ENCODE measurements at places on chromosomes 2 and 18.

DNA sequence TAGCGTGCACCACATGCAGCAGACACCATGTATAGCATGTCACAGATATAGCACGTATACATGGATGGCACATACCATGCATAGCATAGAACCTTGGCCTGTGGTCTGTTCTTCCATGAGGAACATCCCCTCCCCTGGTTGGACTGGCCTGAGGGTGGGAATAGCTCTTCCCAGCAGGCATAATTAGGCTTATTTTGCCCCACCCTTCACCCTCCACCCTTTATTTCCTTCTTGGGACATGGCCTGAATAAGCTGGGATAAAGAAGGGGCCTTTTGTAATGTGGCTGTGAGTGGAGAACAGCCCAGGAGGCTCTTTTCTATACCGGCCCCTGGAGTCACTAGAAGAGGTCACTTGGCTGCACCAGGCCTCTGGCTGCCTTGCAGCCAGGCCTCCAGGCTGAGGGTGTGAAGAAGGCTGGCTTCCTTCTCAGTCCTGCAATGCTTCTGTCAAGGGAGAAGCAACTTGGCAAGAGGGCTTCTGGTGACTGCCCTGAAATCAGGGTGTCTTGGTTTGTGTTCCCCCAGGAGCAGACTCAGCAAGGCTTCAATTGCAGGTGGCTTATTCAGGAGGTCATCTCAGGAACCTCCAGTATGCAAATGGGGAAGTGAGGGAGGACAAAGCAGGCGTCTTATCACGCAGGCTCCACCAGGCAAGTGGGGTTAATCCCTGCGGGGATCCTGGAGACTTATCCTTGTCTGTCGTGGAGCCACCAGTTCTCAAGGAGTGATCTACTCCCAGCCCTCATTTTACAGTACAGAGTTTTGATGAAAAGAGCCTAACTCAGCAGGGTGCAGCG is 68.2 kb downstream of the HS6ST1 start:
- no peak for DNase-seq

- no peak for DNase-seq
Measured at GRCh38 chr2:9384521-9384920, 38.8 kb downstream of the ITGB1BP1 start.

- DNase-seq = no peak
Measured at GRCh38 chr2:96839293-96839874, 4.4 kb downstream of the ANKRD23 start.

DNA sequence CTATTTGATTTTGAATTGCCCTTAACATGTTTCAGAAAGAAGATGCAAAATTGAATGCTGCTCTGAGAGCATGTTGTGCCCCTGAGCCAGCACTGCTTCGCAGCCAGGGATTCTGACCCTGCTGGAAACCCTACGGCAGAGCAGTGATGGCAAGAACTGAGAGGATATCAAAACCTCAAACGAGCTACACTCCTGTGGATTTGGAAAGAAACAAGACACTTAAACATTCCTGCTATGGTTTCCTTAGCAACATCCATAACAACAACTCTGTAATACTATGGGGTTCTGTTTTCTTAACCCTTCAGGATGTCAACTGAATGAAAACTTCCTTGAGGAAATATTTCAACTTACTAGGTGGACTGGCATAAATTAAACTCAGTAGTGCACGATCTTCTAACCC is 649.1 kb downstream of the NYAP2 start:
- peak; percentile 84 for DNase-seq

GRCh38 chr2:170369894-170370293 is 191.9 kb downstream of the MYO3B start:
- DNase-seq = peak; percentile 7

DNA sequence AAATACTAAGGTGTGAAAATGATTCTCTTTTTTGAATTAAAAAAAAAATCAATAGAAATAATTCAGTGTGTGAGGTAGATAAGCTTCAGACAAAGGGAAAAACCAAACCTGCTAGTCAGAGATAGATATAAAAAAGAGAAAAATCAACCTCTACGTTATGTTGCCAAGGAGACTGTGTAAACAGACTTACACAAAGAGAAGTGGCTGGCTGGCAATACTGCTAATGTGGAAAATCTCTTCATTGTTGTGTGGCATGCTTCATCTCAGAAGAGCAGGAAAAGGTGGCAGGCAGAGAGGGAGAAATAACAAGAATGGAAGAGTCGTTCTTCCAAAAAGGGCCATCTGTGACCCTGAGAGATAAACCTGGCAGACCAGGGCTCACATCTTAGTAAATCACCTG is 200.8 kb downstream of the SLC8A1 start:
- no peak for DNase-seq

GRCh38 chr2:168456521-168457189 is 583 bp downstream of the CERS6 start:
- DNase-seq = no peak

GRCh38 chr2:44936275-44936674 is 5.2 kb upstream of the SIX3 start:
- DNase-seq = no peak

- no peak for DNase-seq
Measured at GRCh38 chr2:118449401-118449800, 361.1 kb downstream of the INSIG2 start.

GRCh38 chr2:195706161-195706900 is 49.3 kb downstream of the SLC39A10 start:
- DNase-seq = peak; percentile 40

GRCh38 chr2:190318514-190318913 is 1.1 kb downstream of the HIBCH start:
- DNase-seq = no peak

DNA sequence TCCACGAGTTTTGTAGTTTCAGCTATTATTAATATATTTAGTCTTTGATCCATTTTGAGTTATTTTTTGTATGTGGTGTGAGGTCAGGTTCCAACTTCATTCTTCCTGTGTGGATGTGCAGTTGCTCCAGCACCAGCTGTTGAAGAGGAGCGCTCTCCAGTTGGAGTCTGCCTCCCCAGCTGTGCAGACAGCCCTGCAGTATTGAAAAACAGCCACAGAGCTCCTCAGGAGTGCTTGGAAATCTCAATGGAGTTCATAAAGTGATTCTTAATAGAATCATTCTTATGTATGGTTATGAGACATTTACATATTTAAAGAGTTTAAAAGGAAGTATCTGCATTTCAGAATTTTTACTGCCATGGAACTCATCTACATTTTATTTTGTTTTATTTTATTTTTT is 17.3 kb downstream of the DGKD start:
- DNase-seq = peak; percentile 73

DNA sequence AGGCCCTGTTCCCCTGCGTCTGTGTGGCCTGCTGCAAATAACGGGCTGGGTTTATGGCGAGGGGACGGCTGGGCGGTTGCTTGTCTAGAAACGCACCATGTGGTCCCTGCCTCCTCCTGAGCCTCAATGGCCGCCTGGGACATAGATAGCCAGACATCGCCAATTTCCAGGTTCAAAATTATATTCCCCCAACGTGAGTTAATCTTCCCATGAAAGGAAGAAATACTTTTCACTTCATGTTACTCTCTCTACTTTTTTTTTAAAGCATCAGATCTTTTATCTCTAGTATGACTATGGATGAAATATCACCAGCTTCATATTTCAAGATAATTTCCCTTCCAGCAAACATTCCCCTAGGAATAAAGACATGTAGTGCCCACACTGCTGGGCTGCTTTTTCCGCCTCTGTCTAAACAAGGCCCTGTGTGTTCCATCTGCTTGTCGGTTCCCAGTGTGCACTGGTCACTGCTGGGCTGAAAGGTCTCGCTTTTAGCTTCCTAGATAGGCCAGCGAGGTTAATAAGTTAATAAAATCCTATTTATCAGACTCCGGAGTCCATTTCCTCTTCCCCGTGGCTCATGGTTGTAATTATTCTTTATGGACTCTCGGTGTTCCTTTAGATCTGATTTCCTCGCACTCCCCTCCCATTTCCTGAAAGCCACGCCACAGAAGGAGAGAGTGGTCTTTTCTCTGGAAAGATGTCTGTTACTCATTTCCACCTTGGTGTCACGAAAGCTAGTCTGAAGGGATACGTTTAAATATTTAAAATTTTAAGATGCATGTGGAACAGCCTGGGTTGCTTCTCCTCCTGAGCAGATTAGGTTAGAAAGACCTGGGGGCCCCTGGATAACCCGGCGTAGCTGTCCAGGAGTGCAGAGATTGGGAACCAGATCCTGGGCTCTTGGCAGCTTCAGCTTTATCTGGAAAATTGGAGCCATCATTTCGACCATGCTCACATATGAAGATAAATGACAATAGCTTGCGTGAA is 196.6 kb upstream of the COPS8 start:
- DNase-seq = no peak

DNA sequence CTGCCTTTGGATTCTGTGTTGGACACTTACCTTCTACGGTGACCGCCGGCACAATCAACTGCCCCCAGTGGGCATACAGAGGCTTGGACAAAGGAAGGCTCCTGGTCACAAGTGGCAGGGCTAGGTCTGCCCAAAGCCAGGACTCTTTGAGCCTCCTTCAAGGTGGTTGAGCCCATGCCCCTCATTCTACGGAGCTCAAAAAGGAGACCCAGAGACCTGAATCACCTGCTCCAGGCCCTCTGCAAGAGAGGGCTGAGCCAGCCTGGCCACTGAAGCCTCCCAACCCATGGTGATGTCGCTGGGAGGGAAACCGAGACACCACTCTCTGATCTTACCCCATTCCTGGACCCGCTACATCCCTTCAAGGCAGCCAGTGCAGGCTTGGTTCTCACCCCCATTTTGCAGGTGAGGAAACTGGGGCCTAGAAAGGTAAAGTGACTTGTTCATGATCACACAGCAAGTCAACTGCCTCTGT is 87.9 kb downstream of the INHBB start:
- no peak for DNase-seq

DNA sequence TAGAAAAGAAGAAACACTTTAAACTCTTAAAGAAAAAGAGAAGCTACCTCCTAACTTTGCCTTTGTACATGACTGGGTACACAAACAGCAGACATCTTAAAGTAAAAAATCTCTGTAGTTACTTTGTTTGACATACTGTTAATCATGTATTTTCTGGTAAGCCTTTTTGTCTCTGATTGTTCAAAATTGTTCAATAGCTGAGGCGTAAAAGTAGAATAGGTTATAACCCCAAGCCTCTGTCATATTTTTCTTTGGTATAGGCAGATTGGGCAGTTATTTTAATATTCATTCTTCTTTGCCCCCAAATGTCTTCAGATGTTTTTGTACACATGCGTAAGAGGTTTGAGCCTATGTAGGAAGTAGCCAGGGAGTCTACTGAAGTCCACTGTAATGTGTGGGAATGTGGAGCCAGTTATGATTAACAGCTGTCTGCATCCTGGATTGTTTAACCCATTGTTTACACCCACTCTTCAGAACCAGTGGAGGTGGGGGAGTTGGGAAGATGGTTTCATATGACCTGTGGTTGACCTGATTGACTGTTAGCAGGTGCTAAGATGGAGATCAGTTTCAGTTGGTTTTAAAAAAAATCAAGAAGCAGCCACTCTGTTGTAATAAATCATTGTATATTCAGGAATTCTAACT is 150.5 kb downstream of the TANC1 start:
- peak; percentile 74 for DNase-seq

- DNase-seq = no peak
Measured at GRCh38 chr2:47092465-47092864, 62.6 kb downstream of the STPG4 start.

DNA sequence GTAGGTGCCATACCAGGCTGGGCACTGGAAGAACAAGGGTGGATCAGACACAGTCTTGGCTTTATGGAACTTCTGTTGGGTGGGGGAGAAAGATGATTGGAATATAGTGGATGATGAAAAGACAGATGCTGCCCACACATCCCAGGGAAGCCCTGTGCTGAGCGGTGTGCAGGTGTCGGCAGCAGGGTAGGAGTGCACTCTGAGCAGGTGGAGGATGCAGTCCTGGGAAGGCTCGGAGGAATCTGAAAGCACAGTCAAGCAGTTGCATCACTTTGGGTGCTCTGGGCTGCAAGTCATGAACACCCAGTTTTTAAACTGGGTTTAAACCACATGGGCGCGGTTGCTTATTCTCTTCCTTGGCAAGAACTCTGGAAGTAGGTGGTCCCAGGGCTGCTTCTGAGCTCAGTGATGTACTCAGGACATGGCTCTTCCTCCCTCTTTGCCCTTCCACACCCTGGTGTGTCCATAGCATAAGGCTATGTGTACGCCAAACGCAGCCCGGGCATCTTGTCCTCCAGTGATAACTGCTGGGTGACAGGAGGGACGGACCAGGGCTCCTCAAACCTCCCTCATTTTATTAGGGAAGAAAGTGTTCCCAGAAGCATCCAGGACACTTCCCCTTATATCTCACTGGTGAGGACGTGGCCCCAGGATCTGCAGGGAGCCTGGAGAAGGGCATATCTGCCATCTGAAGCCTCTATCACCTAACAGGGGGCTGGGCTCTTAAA is 84.0 kb downstream of the SH3RF3 start:
- DNase-seq = no peak

- no peak for DNase-seq
Measured at GRCh38 chr18:75173738-75174137, 35.2 kb downstream of the PTGR3 start.

DNA sequence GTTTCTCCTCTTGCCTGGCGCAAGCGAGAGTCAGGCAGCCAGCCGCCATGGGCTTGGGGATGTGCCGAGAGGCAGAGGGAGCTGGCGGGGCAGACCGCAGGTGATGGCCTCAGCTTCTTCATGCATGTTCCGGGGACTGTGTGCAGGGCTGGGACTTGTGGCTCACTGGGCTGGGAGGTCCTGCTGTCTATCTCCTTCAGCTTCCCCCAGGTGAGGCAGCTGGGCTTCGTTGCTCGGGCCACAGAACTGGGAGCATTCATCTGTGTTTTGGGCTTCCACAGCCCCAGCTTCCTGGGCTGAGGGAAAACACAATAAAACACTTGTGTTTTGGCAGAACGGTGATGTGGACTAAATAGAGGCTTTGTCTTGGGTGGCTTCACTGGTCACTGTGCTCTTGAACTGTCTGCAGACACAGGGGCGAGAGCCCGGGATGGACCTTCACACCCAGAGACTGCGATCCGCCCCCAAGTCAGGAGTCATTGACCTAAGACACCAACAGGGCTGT is 93.5 kb downstream of the DYSF start:
- no peak for DNase-seq

GRCh38 chr2:44707945-44708660 is 233.4 kb upstream of the SIX3 start:
- no peak for DNase-seq

DNA sequence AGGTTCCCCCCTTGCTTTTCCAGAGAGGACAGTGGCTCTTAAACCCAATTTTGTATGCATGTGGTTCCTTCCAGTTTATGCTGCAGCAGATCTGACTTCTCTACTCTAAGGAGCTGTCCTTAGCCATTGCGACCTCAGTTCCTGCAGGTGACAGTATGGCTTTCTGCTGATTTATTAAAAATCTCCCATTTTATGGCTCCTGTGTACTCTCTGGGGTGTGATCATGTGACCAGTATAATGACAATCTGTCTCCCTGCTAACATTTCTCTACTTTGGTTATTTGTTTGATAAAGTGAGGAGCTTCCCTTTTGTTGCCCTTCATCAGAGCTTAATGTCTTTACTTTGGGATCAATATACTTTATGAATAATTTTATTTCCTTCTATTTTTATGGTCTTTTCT is 148.7 kb upstream of the VRK2 start:
- no peak for DNase-seq

- DNase-seq = peak; percentile 72
Measured at GRCh38 chr2:29627279-29627711, 294.1 kb downstream of the ALK start.

Measured in LHCN-M2 (cell line).